ENCODE measurements at places on chromosomes 12 and 14.
A peak's percentile ranks its signal among the peaks of the same experiment; 100 is the strongest.

GRCh38 chr12:59768031-59768430 is 172.2 kb downstream of the SLC16A7 start:
- DNase-seq: no peak

- DNase-seq: peak; percentile 19
These were observed 2.5 kb downstream of the SLC38A1 start for GRCh38 chr12:46266382-46266791.

- DNase-seq: no peak
These were observed 76.9 kb upstream of the MBIP start for GRCh38 chr14:36397357-36397756.

DNA sequence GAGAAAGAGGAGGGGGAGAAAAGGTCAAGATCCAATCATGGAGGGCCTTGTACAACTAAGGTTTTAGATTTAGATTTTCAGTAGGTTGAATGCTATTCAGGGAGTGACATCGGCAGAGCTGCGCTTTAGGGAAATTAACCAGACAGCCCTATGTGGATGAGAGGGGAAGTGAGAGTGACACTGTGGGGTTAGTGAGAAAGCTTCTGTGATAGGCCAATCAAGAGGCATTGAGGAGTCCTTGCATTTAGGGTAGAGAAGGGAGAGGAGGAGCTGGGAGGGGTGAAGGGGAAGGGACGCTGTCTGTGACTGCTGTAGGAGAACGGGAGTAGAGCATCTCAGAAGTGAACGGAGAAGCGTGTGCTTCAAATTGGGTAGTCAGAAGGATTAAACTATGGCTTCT is 3.4 kb downstream of the HSD17B6 start:
- DNase-seq: no peak

- no peak for DNase-seq
These were observed 124.0 kb downstream of the DYRK2 start for GRCh38 chr12:67772267-67773169.

DNA sequence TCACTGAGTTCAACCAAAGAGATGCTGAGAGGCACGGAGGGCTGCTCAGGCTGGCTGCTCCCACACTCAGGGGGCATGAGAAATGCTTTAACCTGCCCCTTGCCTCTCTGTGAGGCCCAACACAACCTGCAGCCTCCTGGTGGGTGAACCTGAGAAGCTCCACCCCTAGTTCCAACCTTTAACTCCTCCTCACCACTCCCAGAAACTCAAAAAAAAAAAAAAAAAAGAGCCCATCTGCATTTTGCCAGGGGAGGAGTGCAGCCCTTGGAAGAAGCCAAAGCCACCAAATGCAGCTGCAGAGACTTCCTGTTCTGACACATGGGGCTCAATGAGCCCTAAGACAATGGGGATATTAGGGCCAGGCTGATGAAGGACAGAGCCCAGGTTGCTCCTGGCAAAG is 8.9 kb downstream of the KRT4 start:
- no peak for DNase-seq

GRCh38 chr12:130375296-130376287 is 37.9 kb downstream of the PIWIL1 start:
- no peak for DNase-seq

DNA sequence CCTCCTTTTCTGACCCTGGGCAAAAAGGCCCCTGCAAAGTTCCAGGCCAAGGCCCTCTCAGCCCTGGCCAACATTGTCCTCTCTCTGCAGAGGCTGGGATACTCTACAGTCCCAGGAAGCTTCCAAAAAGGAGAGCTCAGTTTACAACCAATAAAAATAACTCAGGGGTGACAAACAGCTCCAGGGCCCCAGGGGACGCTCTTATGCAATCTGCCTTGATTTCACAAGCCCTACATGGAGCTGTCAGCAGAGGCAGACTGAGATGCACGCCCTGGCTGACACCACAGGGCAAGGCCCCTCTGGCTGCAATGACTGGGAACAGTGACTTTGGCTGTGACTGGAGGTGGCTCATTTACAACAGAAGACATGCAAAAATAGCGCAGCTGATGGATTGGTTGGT is 129.0 kb upstream of the MED13L start:
- DNase-seq: no peak

GRCh38 chr12:91613223-91613779 is 430.7 kb upstream of the DCN start:
- DNase-seq: no peak

DNA sequence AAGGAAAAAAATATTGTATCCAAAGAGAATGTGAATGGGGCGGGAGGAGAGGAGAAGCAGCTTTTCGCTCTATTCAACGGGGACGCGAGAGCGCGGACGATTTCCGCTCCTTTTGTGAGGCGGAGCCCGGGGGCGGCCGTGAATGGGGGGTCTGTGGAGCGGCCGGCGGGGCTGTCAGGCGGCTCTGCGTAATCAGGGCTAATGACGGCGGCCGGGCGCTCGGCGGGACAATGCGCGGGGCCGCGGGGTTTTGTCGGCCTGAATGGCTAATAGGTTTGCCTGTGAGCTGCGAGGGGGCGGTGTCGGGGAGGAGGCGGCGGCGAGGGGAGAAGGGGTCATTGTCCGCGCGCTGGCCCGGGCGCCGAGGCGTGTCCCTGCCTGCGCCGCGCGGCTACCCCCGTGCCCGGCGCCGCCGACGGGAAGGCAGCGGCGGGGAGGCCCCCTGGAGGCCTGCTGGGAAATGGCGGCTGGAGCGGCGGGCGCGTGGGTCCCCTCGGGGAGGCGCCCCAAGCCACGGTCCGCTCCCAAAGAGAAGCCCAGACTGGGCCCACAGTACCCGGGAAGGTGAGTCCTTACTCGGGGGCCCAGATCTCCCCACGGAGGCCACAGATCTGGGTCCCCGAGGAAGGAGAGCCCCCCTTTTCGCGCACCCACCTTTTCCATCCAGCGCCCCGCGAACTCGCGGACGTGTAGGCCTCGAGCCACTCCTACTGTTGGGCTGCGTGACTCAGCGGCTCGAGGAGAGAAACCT is 6.0 kb downstream of the SIX6 start:
- peak; percentile 91 for DNase-seq

GRCh38 chr14:77682158-77682553 is 25.7 kb downstream of the ALKBH1 start:
- DNase-seq: no peak

DNA sequence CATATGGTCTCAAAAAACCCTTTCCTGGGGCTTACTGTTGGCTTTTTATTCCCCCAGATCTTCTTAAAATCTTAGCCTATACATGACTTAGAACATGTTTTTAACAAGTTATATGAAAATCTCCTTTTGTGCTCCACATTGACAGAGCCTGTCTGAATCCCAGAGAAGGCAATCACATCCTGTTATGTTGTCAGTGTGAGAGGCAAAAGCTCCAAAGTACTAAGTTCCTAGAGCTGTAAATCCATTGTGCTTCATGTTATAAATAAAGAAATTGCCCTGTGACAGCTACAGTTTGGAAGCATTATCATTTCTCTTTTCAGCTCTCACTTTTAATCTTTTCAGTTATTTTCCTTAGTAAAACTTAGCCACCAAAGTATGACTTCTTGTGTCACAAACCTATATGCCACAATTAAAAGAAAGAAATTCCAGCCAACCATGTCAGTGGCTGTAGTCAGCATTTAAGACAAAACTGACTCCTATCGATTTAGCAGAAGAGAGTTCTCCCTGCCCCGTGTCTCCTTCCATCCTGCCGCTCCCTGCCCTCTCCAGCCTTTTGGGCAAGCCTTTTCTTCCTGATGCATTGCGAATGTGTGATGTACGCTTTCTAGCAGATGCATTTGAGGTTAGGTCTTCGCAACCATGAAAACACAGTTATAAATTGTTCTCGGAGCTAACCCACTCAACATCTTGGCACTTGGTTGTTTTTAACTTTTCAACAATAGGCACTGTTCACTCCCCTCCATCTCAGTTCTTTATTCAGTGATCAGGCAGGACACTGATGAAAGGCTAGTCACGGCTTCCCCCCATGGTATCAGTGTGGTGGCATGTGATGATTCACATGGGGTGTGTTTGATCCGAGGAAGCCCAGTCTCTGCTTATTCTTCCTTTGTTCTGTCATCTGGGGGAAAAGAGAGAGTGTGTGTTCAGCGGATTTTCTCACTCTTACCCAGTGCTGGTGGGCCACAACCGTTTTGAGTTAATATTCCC is 143.5 kb downstream of the SSPN start:
- no peak for DNase-seq

- no peak for DNase-seq
These were observed 5.1 kb upstream of the MAGOHB start for GRCh38 chr12:10618338-10618987.

DNA sequence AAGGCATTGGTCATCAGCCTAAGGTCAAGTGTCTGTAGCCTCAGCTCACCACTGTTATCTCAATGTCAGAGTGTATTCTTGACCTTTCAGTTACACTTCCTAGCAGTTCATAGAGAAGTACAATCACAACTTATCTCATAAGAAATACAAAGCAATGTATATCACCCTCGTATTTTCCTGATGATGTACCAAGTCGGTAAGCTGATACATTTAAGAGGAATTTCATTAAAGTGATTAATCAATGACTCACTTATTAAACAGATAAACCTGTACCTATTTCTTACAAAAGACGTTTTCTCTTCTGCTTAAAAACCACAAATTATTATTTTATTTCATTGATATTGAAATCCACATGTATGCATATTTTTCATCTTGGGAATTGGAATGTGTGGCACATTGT is 3.9 kb upstream of the PRB3 start:
- no peak for DNase-seq

DNA sequence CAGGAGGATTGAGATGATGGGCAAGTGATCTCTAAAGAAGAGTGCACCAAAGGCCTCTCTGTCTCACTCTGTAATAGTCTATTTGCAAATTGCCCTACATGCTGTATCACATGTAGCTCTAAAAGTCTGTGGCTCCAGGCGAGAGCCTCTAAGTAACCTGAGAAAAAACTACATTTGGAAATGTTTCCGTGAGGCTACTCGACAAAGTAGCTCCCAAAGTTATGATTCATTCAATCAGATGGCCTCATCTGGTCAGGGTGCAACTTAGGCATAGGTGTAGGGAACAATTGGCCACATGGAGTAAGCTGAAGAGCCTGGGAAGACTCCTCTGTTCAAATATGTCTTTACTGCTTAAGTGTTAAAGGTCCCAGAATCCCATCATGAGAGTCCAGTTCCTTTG is 155.4 kb upstream of the PLEKHG7 start:
- no peak for DNase-seq

- DNase-seq: no peak
These were observed 1239.0 kb downstream of the SLC16A7 start for GRCh38 chr12:60834806-60835205.

- peak; percentile 64 for DNase-seq
These were observed 326.1 kb downstream of the PDZRN4 start for GRCh38 chr12:41514021-41514777.

- DNase-seq: peak; percentile 77
These were observed 203.6 kb downstream of the NOVA1 start for GRCh38 chr14:26394150-26394810.

DNA sequence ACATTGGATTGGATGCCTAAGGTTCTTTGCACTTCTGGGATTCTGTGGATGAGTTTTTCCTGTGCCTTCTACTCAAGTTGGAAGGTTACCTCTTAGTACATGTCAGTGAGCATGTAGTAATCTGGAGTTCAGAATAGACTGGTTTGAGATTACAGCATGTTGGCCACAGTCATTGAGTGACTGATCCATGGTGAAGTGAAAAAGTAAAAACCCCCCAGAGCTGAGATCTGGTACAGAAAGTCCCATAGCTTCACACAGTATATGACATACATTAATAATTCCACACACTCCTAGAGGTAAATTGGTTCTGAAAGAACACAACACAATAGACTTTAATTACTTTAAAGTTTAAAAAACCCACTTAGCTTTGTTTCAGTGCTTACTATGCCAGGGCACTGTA is 11.9 kb upstream of the CCND2 start:
- DNase-seq: no peak

DNA sequence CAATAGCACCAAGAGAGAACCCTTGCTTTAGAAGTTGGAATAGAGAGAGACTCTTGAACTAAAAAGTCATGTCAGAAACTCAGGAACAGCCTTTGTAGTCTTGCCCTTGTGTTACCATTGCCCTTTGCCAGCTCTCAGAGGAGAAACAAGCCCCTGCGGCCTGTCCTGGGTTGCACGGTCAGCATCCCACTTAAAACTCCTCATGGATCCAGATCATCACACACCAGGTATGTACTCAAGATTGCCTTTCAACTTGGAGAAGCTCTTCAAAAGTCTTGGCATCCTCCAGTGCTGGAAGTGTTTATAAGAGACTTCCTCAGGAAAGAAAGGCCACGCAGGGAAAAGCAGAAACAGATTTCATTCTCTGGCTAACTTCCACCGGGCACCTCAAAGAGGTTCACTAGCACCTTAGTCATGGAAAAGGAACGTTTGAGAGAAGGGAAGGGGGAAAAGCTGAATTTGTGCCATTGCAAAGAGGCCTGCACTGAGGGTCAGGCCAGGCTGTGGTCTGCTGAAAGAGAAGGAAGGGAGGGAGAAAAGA is 594.2 kb downstream of the MED13L start:
- no peak for DNase-seq

- DNase-seq: no peak
These were observed 411 bp upstream of the STYX start for GRCh38 chr14:52729585-52729924.

DNA sequence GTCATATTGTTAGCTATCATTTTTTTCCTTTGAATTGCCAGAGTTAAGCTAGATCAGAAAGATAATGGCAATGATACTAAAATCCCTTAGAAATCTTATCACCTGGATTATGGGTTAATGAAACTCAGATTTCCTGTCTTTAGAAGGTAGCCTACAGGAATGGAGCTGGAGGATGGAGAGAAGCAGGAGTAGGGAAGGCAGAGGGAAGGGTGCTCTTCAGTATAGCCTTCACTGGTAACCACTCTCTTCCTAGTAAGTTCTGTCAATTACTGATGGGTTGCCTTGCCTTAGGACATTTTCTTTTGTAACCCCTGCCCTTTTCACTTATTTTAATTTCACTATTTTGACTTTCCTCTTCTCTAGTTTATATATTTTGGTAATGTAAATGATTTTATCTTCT is 27.8 kb upstream of the ABCD2 start:
- no peak for DNase-seq

GRCh38 chr12:51874000-51874399 is 13.9 kb upstream of the ANKRD33 start:
- DNase-seq: no peak

DNA sequence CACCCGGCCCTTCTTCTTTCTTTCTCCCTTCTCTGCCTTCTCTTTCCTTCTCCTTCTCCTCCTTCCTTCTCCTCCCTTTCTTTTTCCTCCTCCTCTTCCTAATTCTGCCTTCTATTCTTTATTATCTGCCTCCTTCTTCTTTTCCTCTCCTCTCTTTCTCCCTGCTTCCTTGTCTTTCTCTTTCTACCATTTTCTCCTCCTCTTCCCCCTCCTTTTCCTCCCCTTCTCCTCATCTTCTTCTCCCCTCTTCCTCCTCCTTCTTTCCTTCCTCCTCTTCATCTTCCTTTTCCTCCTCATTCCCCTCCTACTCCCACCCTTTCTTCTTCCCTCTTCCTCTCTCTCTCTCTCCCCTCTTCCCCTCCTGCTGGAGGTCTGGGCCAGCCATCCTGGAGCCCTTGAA is 294.9 kb upstream of the CRY1 start:
- DNase-seq: no peak

Data from NCI-H2029 treated with DMSO at 0.1 percent for 48 hours (cell line).